ENCODE measurements at places on chromosomes 5 and 9. TPM values are rescaled to one million over a fixed set of nuclear protein-coding genes. Genes with fewer than 3 reads are reported as not detected.

Gene IFNB1
- total RNA-seq = not detected

Gene SUB1
- 234 TPM for total RNA-seq

DNA sequence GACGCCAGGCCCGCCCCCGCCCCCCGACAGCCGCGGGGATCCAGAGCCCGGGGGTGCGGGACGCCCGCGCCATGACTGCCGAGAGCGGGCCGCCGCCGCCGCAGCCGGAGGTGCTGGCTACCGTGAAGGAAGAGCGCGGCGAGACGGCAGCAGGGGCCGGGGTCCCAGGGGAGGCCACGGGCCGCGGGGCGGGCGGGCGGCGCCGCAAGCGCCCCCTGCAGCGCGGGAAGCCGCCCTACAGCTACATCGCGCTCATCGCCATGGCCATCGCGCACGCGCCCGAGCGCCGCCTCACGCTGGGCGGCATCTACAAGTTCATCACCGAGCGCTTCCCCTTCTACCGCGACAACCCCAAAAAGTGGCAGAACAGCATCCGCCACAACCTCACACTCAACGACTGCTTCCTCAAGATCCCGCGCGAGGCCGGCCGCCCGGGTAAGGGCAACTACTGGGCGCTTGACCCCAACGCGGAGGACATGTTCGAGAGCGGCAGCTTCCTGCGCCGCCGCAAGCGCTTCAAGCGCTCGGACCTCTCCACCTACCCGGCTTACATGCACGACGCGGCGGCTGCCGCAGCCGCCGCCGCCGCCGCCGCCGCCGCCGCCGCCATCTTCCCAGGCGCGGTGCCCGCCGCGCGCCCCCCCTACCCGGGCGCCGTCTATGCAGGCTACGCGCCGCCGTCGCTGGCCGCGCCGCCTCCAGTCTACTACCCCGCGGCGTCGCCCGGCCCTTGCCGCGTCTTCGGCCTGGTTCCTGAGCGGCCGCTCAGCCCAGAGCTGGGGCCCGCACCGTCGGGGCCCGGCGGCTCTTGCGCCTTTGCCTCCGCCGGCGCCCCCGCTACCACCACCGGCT lies 1.0 kb downstream of the FOXE1 start:
- no peak for DNase-seq
- H3K27me3 ChIP-seq = peaks cover 12% of the 10 kb centered on the region
- no peak overlapping the region for H3K27ac ChIP-seq
- no peaks in the 10 kb centered on the region for H3K36me3 ChIP-seq
- no peaks in the 10 kb centered on the region for H3K4me1 ChIP-seq

DNA sequence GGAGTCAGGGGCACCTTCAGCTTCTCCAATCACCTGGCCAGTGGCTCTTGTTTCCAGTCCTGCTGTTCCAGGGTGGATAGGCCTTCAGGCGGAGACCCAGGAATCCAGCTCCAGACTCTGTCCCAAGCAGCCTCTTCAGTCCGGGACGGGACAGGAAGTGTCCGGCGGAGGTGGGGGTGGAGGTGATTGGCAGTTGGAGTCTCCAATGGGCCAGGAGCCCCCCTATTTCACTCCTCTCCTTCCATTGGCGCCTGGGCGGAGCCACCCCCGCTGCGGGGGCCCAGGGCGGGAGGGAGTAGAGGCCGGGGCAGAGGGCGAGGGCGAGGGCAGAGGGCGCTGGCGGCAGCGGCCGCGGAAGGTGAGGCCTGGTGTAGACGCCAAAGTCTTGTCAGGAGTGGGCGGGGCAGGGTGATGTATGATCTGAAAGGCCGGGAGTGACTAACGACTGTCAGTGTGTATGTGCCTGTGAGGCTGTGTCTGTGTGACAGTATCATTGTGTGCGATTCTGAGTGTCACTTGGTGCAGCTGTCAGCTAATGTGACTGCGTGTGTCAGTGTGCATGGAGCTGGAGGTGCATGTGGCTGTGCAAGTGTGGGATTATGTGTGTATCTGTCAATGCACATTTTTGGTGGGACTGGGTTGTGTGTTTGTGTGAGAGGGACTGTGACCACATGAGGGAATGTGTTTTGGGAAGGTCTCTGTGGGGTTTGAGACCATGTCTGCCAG lies at the start of gene IL11RA:
Gene IL11RA, plus strand, starts transcription at position 310 of the 726 bp plus-strand sequence. CDS start 3,033 bp downstream, outside the sequence.
- peak; percentile 86 for DNase-seq
- no peaks in the 10 kb centered on the region for H3K27me3 ChIP-seq
- peaks cover 39% of the 10 kb centered on the region for H3K4me1 ChIP-seq
- peaks cover 22% of the 10 kb centered on the region for H3K36me3 ChIP-seq
- H3K4me3 ChIP-seq = peak within 1 kb of the TSS; percentile 30

DNA sequence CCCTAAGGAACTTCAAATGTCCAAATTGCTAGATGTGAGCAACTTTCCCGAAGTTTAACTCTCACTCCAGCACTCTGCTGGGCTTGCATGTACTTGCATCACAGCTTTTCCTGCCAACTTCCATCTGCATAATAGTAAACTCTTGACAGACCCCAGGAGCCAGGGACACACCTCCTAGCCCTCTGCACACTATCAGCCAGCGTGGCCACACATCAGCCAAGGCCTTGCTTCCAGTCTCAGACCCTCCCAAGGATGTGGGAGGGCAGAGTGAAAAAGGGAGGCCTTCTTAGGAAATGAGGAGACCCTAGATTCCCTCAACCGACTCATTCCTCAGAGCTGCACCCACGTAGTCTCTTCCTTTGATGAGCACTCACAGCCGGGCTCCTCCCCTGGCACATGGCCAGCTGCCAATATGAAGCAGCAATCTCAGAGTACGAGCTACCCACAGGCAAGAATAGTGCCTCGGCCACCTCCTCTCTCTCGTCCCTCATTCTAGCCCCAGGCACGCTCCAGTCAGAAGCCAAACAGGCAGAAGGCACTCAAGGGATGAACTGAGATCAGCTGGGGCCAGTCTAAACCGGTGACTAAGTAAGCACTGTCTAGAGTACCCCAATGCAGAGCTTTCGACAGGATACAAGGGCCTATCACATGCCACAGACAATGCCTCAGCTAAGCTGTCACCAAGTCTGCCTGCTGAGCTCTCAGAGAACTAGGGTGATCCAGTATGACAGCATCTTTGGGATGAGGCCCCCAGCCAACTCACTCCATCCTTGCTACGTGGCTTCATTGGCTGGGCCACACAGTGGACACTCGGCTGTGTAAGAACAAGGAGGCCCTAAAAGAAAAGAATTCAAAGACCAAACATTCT lies 2.3 kb downstream of the P4HA2 start:
- no peaks in the 10 kb centered on the region for H3K36me3 ChIP-seq
- H3K4me1 ChIP-seq = peaks cover 27% of the 10 kb centered on the region
- DNase-seq = peak; percentile 60
- peak overlapping the region; percentile 63 for H3K27ac ChIP-seq
- no peak overlapping the region for H3K4me3 ChIP-seq

- no peak overlapping the region for H3K27ac ChIP-seq
- H3K4me3 ChIP-seq = no peak overlapping the region
- H3K4me1 ChIP-seq = no peaks in the 10 kb centered on the region
- no peak for DNase-seq
Observed at GRCh38 chr9:34549407-34549732, 26.6 kb upstream of the ENHO start.

- H3K36me3 ChIP-seq = no peaks in the 10 kb centered on the region
- H3K4me1 ChIP-seq = no peaks in the 10 kb centered on the region
- H3K4me3 ChIP-seq = no peak overlapping the region
- no peaks in the 10 kb centered on the region for H3K27me3 ChIP-seq
- H3K27ac ChIP-seq = no peak overlapping the region
Observed at GRCh38 chr5:82862711-82863110, 214.5 kb downstream of the TMEM167A start.

DNA sequence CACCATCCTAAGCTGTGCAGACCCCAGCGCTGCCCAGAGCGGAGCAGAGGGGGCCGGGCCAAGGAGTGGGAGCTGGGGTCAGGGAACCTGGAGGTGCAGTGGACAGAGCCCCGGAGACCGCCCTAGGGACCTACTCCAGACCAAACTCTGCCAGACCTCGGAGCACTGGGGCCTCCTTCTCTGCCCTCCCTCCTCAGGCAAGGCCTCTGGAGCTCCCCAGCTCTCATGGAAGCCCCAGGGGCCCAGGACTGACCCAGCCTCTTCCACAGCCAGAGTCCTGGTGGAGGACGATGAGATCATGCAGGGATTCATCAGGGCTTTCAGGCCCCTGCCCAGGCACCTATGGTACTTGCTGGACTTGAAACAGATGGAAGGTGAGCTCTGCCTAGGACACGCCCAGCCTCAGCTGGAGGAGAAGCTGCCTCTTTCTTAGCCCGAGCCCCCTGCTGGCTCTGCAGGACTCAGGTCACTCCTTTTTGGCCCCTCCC lies 3.6 kb downstream of the PAEP start:
- no peaks in the 10 kb centered on the region for H3K27me3 ChIP-seq
- H3K27ac ChIP-seq = no peak overlapping the region
- H3K4me1 ChIP-seq = no peaks in the 10 kb centered on the region
- no peak overlapping the region for H3K4me3 ChIP-seq
- DNase-seq = no peak

- H3K27ac ChIP-seq = no peak overlapping the region
- H3K4me1 ChIP-seq = peaks cover 5% of the 10 kb centered on the region
- no peak for DNase-seq
Observed at GRCh38 chr9:20811872-20812271, 127.8 kb downstream of the FOCAD start.

DNA sequence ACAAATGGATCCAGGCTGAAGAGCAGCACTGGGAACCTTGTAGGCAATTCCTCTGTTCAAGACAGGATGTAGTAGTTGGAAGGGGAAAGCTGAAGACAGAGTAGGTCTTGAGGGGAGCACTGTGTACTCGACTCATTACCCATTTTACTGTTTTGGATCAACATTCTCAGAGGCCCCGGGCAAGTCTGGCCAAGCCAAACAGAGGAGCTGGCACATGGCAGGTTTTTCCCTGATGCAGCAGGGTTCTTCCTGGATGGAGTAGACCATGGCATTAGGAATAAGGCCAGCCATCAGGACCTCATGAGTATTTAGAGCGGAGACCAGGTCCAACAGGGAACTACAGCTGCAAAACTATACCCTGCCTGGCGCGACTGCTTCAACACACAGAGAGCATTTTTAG lies 4.4 kb downstream of the SVEP1 start:
- no peak for DNase-seq
- no peak overlapping the region for H3K27ac ChIP-seq
- no peaks in the 10 kb centered on the region for H3K27me3 ChIP-seq
- no peaks in the 10 kb centered on the region for H3K4me1 ChIP-seq

DNA sequence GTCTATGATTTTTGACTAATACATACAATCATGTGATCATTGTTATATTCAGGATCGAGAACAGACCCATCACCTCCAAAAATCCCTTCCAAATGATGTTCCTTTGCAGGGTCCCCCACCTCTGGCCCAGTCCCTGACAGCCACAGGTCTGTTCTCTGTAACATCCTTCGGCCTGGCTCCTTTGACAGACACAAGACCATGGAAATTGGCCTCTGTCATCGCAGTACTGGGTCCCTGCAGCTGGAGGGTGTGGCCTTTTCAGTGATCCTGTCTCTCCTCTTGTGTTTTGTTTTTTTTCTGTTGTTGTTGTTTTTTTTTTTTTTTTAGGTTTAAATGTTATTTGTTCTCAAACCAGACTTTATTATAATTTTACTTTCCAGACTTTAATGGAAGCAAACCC lies 27.4 kb upstream of the ANKRD33B start:
- H3K4me1 ChIP-seq = no peaks in the 10 kb centered on the region
- H3K4me3 ChIP-seq = no peak overlapping the region
- H3K27me3 ChIP-seq = no peaks in the 10 kb centered on the region
- no peak for DNase-seq
- no peak overlapping the region for H3K27ac ChIP-seq

DNA sequence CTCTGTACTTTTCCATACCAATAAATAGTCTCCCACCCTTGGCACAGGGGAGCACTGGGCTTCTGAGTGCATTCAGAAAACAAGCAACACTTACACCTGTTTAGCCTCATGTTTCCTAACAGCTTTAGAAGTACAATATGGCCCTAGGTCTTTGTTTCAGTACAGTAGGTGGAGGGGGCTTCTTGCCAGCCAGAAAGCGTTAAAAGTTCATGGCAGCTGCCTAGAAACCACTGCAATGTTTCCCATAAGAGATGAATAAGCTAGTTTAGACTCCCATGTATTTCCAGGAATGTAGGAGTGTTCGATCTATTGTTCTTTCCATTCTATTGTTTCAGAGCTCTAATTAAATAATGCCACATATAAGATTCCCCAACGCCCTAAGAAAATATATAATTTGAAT lies 444.8 kb downstream of the ARHGEF28 start:
- no peaks in the 10 kb centered on the region for H3K4me1 ChIP-seq
- no peak for DNase-seq
- no peak overlapping the region for H3K4me3 ChIP-seq
- H3K36me3 ChIP-seq = no peaks in the 10 kb centered on the region
- H3K27ac ChIP-seq = no peak overlapping the region

DNA sequence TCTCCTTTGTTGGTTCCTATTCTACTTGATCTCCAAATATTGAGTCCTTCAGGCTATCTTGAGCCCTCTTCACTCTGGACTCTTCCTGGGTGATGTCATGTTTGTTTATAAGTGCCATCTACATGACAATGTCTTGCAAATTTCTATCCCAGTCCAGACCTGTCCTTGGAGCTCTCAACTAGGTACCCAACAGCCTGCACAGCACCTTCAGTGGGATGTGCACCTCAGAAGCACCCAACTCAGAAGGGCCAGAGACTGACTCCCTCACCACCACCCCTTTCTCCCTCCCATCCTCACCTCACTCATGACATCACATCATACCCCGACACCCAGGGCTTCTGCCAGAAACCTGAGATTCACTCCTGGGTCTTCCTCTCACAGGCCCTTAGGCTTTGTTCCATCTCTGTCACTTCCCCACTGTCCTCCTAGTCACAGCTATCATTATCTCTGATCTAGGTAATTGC lies 14.4 kb downstream of the TXN start:
- H3K27ac ChIP-seq = no peak overlapping the region
- no peaks in the 10 kb centered on the region for H3K27me3 ChIP-seq
- H3K36me3 ChIP-seq = peaks cover 7% of the 10 kb centered on the region
- no peak overlapping the region for H3K4me3 ChIP-seq
- no peak for DNase-seq
- no peaks in the 10 kb centered on the region for H3K4me1 ChIP-seq

GRCh38 chr9:534886-535285 lies 306.6 kb upstream of the DMRT1 start:
- no peaks in the 10 kb centered on the region for H3K27me3 ChIP-seq
- peaks cover 10% of the 10 kb centered on the region for H3K4me1 ChIP-seq
- H3K27ac ChIP-seq = no peak overlapping the region

DNA sequence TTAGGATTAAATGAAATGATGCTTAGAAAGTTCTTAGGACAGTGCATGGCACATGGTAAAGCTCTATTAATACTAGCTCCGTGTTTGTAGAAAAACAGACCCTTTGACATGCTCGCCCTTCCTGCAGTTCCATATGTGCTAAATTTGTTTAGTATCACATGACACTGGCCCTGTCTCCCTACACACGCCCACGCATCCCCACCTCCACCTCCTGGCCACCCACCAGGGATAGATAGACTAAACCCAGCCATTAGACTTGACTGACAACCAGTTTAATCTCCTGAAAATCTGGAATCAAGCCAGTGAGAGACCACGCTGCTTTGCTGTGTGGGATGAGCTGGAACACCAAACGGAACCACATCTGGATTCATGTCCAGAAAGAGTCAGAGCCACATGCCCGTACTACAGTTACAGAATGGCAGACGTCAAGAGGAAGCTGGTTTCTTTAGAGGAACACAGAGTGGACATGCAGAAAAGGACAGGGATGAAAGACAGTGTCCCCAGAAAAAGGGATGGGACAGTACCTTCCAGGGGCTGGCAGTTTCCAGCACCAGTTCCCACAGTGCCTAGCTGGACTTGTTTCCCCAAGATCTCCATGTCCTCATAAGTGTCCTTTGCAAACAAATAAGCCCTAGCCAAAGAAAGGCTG lies 186.1 kb downstream of the PDZD2 start:
- no peak overlapping the region for H3K27ac ChIP-seq
- no peaks in the 10 kb centered on the region for H3K4me1 ChIP-seq
- no peak overlapping the region for H3K4me3 ChIP-seq
- H3K36me3 ChIP-seq = no peaks in the 10 kb centered on the region
- DNase-seq = no peak
- no peaks in the 10 kb centered on the region for H3K27me3 ChIP-seq
